Kidney (tissue), 22 donors: ENCODE measurements at places on chromosomes 6 and 20.
A peak's percentile ranks its signal among the peaks of the same experiment; 100 is the strongest.

DNA sequence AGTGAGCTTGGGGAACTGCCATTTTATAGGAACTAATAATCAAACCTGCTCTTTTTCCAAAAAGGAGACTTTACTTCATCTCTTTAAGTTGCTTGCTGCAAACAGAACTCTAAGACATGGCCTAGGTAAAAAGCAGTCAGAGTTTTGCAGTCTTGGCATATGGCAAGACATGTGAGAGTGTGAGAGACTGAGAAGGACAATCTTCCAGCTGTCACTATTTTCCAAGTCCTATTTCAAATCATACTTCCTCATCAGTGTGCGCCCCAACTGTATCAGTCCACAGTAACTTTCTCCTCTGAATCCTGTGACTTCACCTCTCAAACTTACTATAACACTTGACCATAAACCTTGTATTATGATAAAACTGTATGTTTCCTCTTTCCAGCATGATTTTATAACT, 10.4 kb downstream of the CALHM6 start:
- DNase-seq = no peak

DNA sequence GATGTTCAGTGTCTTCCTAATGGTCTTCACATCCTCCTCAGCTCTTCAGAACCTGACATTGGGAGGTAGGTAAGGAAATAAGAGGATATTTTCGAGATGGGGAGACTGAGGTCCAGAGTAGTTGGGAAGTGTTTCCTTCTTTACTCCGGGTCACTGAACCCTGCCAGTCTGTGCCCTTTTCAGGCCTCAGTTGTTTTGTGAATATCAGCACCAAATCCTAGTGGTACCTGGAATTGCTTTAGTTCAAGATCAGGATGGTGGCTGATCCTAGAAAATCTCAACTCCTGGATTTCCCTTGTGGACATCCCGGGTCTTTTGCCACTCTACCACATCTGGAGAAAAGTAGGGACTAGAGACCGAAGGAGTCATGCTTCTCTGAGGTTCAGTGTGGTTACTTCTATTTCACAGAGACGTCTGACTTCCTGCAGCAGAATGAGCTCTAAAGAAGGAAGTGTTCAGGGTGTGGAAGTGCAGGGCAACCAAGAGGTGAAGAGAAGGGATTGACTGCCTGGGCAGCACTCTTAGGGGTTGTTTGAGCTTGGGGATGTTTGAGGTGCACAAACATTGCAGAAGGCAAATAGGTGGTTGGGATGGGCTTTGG, 995 bp downstream of the STK4 start:
- DNase-seq = no peak

GRCh38 chr6:713351-713750, 20.4 kb upstream of the EXOC2 start:
- no peak for DNase-seq

DNA sequence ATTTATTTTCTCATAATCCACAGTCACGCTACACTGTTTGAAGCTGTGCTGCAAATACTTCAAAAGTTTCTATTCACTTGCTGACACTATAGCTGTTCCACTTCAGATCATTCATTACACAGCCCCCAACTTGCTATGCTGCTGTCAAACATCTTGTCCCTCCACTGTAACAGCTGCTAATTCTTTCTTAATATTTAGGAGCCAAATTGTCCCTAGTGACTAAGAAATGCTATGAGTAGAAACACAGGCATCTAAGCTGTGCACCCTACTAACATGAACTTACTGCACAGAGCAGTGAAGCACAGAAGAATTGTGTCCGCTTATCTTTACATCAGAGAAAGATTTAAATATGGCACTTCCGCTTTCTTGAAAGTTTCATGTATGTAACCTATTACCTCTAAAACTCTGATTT, 91.3 kb downstream of the PDE10A start:
- peak; percentile 34 for DNase-seq

DNA sequence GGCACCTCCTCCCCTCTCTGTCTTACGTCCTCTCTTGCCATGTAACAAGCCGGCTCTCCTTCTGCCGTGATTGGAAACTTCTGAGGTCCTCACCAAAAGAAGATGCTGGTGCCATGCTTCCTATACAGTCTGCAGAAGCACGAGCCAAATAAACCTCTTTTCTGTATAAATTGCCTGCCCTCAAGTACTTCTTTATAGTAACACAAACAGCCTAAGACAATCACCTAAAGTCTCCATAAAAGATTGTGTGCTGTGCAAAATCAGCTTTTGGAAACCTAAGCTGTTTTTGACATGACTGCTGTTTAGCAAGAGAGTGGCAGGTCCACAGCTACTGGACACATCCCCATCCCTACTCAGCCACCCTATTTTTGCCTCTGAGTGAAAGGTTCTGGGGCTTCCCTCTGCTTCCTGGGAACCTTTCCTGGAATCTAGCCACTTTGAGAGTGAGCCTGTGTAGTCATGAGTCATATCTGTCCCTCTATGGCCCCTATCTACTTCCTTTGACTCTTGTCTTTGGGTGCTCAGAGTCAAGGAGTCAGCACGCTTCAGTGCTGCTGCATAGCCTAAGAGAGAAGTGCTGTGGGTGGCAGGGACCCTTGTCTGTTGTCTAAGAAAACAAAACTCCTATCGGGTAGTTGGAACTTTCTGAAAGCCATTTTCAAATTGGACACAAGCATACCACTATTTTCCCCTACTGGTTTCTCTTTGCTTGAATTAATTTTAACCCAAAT, 110.0 kb downstream of the PPP1R14C start:
- DNase-seq = no peak

DNA sequence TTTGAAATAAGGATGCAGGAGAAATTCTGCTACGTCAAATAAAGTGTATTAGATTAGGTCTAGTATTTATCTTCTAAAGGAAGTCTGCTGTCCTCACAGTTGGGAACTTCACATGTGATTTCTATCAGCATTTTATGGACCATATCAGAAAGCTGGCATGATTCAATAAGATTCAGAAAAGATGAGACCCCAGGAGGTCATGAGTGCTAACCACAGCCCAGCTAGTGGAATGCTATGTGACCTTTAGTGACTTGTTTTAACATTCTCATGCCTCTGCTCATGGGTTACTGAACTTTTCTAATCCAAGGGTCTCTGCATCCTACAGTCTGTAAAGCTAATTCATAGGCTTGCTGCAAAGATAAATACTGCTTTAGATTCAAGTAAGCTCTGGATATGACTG, 150.1 kb downstream of the GMPR start:
- no peak for DNase-seq

GRCh38 chr6:100185615-100186014, 191.6 kb upstream of the MCHR2 start:
- DNase-seq = no peak

GRCh38 chr20:21074605-21075336, 31.4 kb downstream of the LINC00237 start:
- no peak for DNase-seq

- DNase-seq = no peak
Observed at GRCh38 chr6:107353773-107354382, 105.5 kb downstream of the PDSS2 start.

DNA sequence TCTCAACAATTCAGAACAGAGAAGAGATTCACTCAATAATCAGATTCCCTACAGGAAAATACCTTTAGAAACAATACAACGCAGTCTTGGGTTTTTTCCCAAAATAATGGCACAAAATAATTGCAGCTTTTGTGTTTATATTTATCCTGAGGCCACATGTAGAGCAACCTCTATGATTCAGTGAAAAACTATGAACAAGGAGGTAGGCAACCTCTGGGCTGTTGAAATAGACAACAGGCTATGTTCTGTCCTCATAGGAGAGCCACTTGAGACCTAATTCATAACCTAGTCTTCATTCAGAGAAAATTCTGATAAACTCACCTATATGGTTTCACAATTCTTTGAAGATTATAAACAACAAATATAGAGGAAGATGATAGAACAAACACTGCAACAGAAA, 118.3 kb downstream of the KHDC1L start:
- DNase-seq = no peak

GRCh38 chr6:53441035-53441493, 92.3 kb upstream of the ELOVL5 start:
- DNase-seq = no peak

GRCh38 chr6:147769496-147770087, 261.1 kb downstream of the SAMD5 start:
- DNase-seq = no peak
